NCI-H1930 (cell line): ENCODE measurements at places on chromosomes 11 and 22.

DNA sequence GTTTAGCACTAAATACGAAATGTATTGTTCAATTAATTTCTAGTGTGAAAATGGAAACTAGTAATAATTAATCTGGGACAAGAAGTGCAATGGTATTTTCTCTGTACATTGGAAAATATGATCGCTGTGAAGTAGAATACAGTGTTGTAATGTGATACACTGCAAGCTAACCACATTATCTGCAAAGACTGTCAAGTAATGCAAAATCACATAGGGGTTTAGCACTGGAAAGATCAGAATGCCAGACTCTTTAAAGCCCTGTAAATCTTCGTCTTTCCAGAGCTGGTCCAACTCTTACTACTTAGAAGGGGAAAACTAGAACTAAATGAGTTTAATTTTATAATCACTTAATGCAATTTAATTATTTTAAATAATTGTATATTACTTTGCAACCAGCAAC is 544.5 kb upstream of the ANO3 start:
- DNase-seq = no peak

DNA sequence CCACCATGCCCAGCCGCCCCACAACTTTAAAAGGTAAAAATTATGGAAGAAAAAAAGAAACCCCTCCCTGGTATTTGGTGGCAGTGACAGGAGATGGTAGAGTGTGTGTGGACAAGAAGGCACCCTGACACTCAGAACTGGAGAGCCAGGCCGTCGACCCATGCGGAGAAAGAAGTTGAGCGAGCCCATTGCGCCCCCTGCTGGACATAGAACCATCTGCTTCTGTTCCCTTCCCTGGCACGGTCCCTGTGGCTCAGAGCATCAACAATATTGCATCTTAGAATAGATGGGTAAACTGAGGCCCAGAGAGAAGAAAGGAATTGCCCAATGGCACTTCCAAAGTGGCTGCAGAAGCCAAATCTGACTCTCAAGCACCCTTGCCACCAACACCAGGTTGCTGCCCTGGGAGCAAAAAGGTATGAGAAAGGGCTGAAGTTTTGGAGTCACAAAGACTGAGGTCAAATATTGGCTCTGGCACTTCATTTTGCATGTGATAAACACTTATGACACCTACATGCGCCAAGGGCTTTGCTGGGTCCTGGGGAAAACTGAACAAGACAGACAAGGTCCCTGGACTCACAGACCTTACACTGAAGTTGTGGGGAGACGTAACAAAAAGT is 8.6 kb downstream of the MRPL11 start:
- DNase-seq = peak; percentile 76

DNA sequence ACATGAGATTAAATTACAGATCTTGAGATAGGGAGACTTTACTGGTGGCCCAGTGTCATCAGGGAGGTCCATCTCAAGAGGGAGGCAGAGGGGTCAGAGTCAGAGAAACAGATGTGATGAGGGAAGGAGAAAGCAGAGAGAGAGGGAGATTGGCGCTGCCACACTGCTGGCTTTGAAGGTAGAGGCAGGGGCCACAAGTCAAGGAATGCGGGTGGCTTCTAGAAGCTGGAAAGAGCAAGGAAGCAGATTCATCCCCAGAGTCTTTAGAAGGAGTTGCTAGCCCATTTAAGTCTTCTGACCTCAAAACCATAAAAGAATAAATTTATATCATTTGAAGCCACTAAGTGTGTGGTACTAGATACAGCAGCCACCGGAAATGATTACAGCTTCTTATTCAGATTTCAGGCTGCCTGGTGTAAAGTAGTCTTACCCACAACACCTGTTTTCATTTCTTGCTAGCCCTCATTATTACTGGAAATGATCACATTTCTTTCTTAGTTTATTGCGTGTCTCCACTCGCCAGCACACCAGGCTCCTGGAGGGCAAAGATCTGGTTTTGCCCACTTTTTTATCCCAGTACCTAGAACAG is 12.6 kb upstream of the SERPINH1 start:
- DNase-seq = no peak

DNA sequence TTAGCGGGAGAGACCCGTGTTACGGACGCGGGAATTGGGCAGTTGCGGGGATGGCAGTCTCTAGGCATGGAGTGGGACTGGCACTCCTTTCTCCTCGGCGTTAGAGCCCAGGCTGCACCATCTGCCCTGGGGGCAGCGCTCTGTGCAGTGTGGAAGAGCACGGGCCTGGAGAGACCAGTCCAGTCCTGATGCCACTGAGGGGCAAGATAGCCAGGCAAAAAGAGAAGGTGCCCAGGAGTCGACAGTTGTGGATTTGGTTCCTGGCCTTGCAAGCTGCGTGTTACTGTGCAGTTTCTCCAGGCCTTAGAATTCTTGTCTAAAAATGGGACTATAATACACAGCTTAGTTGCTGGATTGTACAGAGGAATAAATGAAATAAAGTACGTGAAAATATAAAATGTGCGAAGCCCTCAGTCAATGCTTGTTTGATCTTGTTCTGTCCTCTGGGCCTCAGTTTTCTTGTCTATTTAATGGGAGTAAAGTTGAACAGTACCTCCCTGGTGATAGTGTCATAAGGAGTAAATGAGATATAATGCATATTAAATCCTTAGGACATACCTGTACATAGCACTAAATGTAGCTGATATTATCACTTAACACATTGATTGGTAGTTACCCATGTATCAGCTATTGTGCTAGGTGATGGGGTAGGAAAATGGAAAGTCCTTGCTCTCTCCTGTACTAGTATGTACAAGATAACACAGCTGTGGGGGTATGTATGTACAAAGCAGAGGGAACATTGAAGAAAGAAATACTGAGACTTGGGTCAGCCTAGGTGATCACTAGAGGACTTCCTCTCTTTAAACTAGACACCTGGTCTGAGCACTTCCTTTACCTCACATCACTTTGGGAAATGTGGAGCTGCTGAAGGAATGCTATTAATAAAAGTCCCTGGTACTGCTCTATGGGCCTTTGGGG is 1.2 kb downstream of the ATXN10 start:
- no peak for DNase-seq

DNA sequence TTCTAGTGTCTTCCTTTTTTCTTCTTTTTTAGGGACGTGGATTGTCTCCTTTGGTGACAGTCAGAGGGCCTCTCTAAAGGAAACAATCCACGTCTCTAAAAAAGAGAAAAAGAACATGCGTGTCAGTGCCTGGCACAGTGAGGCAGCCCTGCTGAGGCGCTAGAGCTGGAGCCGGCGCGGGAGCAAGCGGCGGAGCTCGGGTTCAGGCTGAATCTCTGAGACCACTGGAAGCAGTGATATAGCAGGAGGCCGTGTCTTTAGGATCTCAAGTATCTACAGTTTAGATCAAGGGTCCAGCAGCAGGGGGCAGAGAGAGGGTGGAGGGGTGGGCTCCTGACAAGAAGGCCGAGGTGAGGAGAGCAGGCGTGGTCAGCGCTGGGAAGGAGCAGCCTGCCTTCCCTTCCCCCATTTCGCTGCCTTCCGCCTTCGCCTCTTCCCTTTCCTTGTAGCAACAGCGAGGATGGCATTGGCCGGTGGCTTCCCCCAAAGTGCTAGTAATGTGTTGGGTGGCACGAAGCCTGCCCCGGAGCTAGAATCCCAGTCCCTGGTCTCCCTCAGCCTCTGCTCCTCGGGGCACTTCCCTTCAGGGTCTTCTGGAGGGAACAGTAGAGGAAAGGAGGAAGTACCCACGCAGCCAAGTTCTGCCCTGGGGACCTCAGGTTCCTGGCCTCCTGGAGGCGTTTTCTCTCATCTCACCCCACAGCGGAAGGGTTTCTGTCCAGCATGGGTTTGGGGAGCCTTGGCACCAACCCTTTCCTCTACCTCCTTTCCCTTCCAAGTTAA is 28.2 kb upstream of the RAB1B start:
- DNase-seq = no peak

- DNase-seq = no peak
Observed at GRCh38 chr11:2201542-2201941, 29.9 kb upstream of the TH start.

DNA sequence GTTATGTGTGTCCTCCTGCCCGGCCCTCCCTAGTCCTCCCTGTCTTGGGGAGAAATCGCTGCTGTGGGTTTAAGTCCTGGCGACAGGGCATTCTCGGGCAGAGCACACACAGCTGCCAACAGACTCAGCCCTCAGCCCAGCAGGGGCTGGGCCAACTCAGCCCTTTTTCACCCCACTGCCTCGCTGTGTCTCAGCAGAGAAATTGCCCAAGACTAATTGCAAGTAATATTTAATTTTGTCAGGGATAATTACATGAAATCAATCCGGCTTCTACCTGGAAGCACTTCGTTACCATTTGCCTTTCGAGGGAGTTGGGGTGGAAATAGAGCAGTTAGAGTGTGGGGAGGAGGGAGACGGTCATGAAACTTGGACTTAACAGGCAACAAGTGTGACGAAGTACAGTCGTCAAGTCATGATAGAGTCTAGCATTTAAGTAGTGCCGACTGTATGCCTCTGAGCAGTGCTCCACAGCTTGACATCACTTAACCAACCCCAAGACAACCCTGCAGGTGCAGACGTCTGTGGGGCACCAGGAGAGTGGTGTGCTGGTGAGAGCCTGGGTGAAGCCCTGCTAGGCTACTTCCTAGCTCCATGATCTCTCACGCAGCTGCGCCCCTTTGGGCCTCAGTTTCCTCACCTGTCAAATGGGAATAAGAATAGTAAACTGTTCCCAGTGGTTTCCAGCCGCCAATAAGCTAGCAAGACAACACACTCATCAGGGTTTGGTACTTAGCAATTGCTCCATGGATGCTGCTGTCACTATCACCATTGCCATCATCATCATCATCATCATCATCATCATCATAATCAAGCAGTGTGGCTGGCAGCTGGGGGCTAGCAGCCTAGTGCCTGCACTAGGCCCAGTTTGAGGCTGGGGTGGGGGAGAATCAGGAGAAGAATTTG is 29.2 kb downstream of the MN1 start:
- no peak for DNase-seq

GRCh38 chr11:43582863-43583462 is 97.6 kb upstream of the HSD17B12 start:
- no peak for DNase-seq

- no peak for DNase-seq
Observed at GRCh38 chr11:118938491-118939403, 13.0 kb upstream of the BCL9L start.

DNA sequence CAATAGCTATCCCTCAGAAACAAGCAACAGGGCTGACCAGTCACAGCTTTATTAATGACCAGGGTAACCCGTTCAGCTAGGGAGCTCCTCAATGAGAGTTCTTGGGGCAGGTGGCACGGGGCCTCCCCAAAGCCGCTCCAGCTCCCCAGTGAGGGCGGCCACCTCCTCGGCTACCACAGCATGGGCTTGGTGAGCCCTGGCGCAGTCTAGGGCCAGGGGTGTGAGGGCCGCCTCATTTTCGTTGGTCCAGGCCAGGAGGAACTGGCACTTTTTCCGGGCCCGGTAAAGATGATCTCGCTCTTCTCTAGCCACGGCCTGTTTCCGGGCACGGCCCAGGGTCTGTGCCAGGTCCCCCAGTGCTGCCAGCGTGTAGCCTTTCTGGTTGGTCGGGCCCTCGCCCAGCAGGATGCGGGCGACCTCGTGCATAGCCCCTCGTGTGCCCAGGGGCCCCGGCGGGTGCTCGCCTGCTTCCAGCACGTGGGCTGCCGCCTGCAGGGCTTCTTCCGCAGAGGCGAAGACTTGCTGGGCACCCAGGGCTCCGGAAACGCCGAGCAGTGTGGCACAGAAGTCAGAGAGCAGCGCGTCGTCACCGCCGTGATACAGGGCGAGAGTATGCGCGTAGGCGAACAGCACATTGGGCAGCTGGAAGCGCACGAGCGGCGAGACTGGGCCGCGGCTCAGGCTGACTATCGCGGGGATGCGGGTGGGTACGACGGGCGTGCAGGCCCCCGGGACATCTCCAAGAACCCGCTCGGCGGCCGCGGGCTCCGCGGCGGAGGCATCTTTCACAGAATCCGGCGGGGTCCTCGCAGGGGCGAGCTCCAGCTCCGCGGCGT is 913 bp downstream of the ZNHIT2 start:
- peak; percentile 17 for DNase-seq

- no peak for DNase-seq
Observed at GRCh38 chr11:9802291-9802861, 138.5 kb downstream of the SWAP70 start.

- no peak for DNase-seq
Observed at GRCh38 chr22:41687901-41688364, 734 bp downstream of the SNU13 start.

GRCh38 chr11:6365659-6366058 is 24.6 kb upstream of the SMPD1 start:
- DNase-seq = no peak

- no peak for DNase-seq
Observed at GRCh38 chr11:62130283-62131169, 6.7 kb downstream of the INCENP start.

DNA sequence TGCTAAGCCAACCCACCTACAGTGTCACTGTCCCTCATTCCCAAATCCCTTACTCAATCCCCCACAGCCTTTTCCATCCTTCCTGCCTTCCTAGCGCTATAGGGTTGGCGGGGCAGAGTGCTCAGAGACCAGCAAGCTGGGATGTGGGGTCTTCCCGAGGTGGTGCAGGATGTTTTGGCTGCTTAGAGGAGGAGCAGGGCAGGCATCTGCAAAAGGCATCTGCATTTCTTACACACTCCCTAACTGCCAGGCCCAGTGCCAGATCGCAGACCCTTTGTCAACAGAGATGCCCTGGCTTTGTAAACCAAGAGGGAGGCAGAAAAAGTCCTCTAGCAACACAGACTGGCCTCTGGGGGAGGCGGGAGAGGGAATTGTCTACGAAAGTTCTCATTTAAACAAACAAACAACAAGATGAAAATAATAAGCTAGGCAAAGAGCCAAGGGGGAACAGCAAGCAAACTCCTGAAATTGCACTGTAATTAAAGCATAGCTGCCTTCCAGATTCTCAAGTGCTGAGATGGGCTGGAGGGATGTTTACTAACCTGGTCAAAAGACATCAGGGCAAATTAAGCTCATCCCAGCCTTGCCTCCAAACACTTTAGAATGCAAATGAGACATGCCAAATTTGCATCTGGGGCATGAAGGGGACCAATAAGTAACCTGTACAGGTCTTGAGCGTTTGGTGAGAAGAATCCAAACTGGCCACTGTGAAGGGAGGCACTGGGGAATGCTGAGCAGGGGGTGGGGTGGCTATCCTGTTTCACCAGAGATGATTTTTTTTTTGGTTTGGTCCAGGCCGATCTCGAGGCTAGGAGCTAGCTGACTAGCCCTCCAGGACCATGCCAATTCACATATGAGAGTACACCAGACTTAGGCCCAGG is 38.1 kb upstream of the ADA2 start:
- no peak for DNase-seq

- no peak for DNase-seq
Observed at GRCh38 chr22:19516378-19517170, 7.6 kb downstream of the CLDN5 start.

- no peak for DNase-seq
Observed at GRCh38 chr22:39558254-39558727, 12.3 kb upstream of the CACNA1I start.

- DNase-seq = no peak
Observed at GRCh38 chr11:63032457-63032856, 16.8 kb upstream of the SLC22A8 start.

- DNase-seq = no peak
Observed at GRCh38 chr22:26800858-26801257, 143.5 kb downstream of the MIAT start.

GRCh38 chr22:35887296-35887875 is 141.2 kb downstream of the RBFOX2 start:
- DNase-seq = no peak
